A172 (cell line): ENCODE measurements at places on chromosomes 12 and 14. TPM values are rescaled to one million over a fixed set of nuclear protein-coding genes. Genes with fewer than 3 reads are reported as not detected.

GRCh38 chr14:104602315-104602932, 2.1 kb downstream of the TMEM179 start:
- no peak for DNase-seq

DNA sequence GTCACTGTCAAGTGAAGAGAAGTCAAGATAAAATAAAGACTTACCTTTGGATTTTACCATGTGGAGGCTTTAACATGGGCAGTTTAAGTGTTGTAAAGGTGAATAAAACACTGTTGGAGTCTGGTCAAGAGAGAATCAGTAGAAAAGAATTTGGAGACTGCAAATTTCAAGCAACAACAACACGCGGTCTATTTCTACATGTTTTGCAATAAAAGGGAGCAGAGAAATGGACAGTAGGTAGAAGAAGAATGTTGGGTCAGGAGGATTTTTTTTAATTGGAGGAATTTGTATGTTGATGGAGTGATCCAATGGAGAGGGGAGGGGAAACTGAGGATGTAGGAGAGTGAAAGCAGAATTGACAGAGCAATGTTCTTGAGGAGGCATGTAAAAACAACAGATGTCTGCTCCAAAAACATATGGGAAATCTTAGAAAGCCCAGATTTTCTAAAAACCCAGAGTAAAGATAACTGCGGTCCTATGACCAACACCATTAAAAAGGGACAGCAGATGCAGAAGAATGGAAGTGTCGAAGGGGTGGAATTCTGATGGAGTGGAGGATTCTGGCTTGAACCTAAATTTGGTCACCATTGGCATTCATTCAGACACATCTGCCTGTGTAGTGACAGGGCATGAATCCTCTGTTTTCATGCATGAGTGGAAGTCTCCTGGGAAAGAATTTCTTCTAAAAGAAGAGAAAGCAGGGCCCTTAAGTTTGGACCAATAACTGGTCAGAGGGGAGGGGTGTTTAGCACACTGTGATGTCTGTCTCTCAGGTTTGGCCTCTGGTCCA, 68.0 kb upstream of the OSBPL8 start:
- no peak for DNase-seq

- peak; percentile 83 for DNase-seq
Measured at GRCh38 chr14:61388173-61388975, 67.0 kb downstream of the PRKCH start.

- no peak for DNase-seq
Measured at GRCh38 chr14:51929910-51930682, 59.2 kb upstream of the RTRAF start.

KSR2 gene
- 0.02 and 0.10 TPM in 2 replicates for total RNA-seq
